ENCODE measurements at places on chromosomes 6 and 20.

GRCh38 chr6:120774275-120774674, 560.0 kb downstream of the TBC1D32 start:
- DNase-seq, result no peak

- no peak for DNase-seq
These were observed 117.4 kb downstream of the TTLL2 start for GRCh38 chr6:167442245-167442644.

DNA sequence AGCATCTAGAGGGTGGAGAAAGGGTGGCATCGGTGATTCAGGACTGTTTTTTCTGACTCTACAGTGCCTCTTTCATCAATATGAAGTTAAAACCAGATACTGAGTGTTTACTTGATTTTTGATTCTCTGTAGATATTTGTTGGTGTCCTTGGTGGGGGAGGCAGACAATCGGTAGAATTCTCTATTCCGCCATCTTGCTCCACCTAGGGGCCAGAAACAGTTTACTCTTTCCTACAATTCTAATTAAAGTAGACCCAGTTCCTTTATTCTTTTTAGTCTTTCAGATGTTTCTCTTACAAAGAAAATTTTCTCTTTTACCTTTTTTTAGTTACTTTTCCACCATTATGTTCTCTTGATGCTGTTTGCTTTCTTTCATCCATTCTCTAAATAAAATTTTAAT, 162.1 kb upstream of the RAB32 start:
- DNase-seq, result no peak

GRCh38 chr20:31969991-31970390, 2.0 kb downstream of the XKR7 start:
- no peak for DNase-seq

GRCh38 chr6:2021713-2022125, 223.7 kb downstream of the GMDS start:
- peak; percentile 28 for DNase-seq

DNA sequence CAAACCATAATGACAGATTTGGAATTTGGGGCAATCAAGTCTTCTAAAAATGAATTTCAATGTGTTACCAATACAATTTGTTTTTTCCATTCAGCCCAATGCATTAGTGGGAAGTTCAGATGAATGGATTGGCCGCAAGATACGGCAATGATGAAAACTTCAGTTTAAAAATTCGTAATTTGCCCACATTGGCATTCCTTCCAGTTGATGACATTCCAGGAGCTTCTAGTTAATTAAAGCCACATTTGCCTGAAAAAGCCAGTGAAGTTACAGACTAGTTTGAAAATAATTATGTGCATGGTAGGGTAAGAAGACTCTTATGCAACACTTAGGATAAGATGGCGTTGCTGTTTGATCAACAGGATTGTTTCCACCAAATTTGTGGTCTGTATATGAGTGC, 46.2 kb downstream of the NHLRC1 start:
- no peak for DNase-seq

- DNase-seq, result no peak
These were observed 32.1 kb downstream of the TP53INP2 start for GRCh38 chr20:34736106-34736735.

DNA sequence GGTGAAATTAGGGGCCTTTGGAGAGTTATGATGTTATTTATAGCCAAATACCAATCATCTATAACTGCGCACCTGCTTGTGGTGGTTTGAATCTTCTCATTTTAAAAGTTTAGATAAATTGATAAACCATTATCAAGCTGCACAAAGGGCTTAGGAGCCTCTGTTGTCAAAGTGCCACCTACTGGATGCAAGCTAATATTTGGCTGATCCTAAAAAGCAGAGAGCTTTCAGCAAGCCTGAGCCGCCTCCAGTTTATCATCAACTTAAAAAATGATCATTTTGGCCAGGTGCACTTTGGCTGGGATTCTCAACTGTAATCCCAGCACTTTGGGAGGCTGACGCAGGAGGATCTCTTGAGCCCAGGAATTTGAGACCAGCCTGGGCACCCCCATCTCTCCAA, 58.5 kb upstream of the ATXN1 start:
- DNase-seq, result no peak

GRCh38 chr6:89412071-89413005, at the start of gene RRAGD:
TSS of gene RRAGD (minus strand) at chr6:89412273. CDS start at chr6:89411993, 280 bp downstream.
- DNase-seq, result no peak

DNA sequence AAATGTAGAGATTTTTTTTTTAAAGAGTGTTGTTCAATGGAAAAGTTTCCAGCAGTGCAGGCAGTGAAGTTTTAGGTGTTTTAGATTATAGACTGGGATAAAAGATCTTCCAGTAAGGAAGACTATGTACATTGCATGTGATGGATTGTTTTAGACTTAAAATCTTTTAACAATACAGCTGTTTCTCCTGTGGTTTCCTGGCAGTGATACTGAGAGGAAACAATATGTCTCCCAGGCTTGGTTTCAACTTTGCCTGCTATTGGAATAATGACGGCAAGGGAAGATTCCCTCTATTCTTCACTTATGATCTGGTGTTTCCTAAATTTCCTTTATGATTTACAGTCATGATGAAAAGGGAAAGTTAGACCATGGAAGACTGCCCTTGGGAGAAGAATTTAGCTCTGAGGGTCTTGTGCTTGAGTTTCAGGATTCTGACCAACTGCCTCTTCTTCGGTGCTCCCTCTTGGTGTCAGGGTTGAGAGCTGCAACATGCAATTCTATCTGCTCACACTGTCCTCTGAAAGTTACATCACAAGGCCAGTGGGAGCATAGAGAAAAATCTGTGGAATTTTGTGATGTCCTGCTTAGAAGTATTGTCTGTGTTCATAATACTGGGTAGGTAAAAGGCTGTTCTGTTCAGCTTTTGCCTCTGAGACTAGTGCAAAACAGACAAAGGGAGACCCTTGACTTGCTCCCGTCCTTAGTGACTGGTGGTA, 262.8 kb upstream of the MAN1A1 start:
- no peak for DNase-seq

- peak; percentile 61 for DNase-seq
These were observed 2.2 kb upstream of the APMAP start for GRCh38 chr20:24994470-24995368.

DNA sequence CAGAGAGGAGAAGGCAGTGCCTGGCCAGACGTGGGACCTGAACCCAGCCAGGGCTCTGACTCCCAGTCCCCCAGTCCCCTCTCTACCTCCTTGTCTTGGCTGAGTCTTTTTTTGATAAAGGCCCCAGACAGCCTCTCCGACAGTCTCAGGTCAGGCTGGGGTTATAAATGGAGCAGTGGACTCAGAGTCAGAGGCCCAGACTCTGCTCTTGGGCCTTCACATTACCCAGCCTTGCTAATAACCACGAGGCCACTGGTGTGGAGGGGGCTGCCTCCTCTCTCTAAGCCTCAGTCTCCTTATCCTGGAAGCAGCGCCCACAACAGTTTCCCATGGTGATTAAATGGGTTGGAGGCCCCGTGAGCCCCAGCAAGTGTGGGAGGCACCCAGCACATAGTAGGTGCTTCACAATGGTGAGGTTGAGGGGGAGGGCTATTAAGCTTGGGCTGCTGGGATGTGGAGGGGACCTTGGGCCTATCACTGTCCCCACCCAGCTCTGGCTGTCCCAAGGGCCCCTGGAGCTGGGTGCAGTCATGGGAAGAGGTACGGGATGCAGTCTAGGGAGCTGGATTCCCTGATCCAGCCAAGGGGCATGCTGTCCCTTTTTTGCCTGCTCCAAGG, 35.7 kb downstream of the TGM2 start:
- DNase-seq, result no peak

GRCh38 chr6:37507077-37507476, 7.4 kb upstream of the CCDC167 start:
- DNase-seq, result no peak

DNA sequence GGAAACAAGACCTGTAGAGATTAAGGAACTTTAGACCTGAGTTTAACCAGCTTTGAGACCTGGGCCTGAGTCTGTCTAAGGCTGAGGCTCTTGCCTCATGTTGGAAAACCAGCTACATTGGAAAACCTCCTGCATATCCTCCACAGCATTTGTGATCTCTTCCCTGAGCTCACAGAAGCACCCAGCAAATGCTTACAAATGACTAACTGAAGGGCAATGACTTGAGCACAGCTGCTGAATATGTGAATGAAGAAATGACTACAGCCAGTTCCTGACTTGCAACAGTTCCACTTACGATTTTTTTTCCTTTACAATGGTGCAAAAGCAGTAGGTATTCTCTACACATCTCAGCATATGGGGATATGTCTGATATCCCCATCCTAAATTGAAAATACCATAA, 112.4 kb upstream of the RREB1 start:
- DNase-seq, result no peak

DNA sequence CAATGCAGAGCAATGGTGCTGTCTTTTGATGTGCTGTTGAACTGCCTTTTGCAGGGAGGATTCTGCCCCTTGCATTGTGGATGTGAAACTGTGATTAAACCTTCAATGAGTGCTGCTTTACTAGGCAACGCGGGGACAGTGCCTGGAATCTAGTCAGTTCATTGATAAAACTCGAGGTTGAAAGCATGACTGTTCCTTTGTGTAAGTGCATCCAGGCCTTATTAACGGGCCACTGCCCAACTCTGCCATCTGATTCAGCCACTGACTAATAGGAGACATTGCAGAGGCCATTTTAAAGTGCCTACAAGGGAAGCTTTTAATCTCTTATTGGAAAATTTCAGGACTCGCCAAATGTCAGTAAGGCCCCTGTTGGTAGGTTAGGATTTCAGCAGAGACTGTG, 49.3 kb downstream of the SLC35F1 start:
- DNase-seq, result no peak

GRCh38 chr20:53708129-53708968, 114.7 kb upstream of the ZNF217 start:
- peak; percentile 65 for DNase-seq

GRCh38 chr6:40077736-40078135, 143.5 kb upstream of the MOCS1 start:
- DNase-seq, result no peak

DNA sequence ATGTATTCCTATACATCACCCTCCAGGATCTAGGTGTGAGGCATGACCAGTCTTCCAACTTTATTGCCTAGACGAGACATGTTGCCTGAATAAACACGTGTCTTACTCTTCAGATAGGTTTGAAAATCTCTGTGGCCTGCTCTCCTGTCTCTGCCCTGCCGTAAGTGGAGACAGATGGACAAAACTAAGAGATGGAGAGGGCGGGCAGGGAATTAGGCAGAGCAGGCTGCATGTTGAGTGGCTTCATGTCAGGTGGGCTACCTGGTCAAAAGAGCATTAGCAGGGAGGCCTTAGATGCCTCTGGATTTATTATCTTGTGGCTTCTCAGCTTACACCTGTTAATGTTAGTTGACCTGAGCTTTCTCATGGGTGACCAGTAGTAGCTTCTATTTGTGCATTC, 59.0 kb upstream of the TULP4 start:
- DNase-seq, result no peak

DNA sequence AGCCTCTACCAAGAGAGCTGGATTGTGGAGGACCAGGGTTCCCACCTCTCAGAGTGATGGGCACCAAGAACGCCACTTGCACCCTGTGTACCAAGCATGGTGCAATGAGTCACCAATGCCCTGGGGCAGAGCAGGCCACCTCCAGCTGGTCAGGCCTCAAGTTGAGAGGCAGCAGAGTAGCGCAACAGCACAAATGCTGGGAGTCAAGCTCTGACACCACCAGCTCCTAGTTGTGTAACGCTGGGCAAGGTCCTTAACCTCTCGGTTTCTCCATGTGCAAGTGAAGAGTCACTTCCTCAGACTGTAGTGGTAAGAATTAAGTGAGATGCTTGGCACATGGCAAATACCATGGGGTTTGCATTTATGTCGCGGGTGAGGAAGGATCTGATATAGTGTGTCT, 25.6 kb downstream of the GFOD1 start:
- DNase-seq, result no peak

DNA sequence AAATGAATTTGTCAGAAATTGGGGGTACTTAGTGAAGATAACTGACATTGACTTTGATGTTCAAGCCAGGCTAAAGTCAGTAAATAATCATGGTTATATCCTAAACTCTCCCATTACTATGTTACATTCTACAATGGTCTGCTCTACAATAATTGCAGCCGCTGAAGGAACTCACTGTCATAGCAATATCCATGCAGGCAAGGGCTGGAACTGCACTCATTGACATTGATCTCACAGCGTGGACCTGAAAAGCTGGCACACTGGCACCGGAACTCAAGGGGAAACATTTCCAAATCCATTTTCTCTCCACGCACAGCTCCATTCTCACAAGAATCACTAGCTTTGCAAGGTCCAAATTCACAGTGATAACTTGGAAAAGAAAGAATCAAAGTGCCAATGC, 702.7 kb downstream of the EYS start:
- DNase-seq, result no peak

- DNase-seq, result no peak
These were observed 45.4 kb upstream of the ECI2 start for GRCh38 chr6:4180652-4181255.

DNA sequence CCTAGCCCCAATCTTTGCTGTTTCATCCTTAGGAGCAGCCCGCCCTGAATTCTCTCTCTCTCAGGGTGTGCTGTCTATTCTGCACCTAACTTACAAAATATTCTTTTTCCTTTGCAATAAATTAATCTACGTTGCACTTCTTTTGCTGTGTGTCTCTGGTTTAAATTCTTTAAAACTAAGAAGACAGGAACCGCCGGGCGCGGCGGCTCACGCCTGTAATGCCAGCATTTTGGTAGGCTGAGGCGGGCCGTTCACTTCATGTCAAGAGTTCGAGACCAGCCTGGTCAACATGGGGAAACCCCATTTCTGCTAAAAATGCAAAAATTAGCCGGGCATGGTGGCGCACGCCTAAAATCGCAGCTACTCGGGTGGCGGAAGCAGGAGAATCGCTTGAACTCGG, 148.5 kb upstream of the PRSS16 start:
- no peak for DNase-seq

- DNase-seq, result no peak
These were observed 40.9 kb downstream of the JAG1 start for GRCh38 chr20:10632721-10633509.

- DNase-seq, result no peak
These were observed 50.9 kb downstream of the PLCB4 start for GRCh38 chr20:9119776-9120175.

DNA sequence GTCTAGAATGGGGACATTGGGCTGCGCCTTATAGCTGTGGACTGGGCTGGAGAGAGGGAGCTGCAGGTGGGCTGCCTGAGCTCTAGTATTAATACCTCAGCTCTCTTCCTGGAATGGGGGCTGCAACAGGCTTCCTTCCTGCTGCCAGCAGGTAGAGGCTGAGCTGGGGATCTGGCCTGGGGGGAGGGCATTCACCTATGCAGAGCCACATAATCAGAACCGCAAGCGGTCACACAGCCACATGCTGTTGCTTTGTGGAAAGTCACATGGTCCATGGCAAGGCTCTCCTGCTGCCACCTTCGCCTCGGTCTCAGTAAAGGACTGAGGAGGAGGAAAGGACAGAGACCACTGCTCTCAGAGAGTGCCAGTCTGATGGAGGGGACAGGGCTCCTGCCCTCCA, 35.7 kb downstream of the ITPR3 start:
- DNase-seq, result no peak

DNA sequence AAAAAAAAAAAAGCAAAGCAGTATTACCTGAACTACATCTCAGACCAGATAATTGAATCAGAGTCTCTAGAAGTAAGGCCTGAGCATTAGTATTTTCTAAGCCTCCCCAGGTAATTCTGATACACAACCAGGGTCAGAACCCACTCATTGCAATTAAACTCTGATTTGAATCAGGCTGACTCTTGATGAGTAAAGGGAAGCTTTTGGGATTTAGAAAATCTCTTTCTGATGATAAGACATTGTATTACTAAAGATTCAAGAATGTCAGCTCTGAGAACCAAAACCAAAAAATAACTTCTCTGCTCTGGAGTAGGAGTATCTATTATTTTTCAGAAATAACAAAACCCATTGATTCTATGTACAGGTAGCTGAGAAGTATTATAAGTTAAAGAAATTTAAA, 100.1 kb upstream of the COL21A1 start:
- DNase-seq, result no peak
